Activated naive CD4-positive, alpha-beta T cell treated with Interleukin-2 at 50 U/mL for 16 hours (primary cell): ENCODE measurements at places on chromosomes 11 and 22.
A peak's percentile ranks its signal among the peaks of the same experiment; 100 is the strongest.

DNA sequence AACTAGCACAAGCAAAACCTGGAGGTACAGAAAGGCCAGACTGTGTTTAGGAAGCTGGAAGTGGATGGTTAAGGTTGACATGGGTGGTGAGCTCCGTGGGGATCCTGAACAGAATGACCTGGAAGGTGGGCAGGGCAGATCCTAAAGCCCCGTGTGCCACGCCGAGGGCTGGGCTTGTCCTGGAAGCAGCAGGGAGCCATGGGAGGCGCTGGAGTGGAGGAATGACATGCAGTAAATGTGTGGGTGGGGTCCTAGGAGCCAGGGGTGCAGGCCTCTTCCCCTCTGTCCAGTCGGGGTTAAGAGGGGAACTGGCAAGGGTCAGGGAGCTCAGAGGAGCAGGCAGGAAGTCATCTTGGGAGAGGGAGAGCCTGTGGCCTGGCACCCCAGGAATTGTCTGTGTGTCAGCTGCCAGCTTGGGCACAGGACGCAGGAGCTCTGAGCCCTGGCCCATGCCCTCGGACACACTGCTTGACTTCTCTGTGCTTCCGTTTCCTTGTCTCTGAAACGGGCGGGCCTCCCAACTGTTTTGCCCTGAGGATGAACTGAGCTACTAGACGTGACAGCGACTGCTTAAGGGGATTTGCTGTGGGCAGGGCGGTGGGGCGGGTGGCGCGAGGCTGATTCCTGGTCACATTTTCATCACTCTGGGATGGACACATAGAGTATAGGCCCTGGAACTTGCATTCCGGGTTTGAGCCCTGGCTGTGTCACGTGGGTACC is 75.7 kb downstream of the MPPED1 start:
- no peak for DNase-seq

GRCh38 chr11:70176940-70177689 is 26.0 kb upstream of the FADD start:
- DNase-seq = peak; percentile 56

- DNase-seq = no peak
These were observed 1329.0 kb downstream of the LRRC4C start for GRCh38 chr11:40130427-40130826.

GRCh38 chr11:83612891-83613766 is 327.0 kb upstream of the CCDC90B start:
- no peak for DNase-seq

- no peak for DNase-seq
These were observed 27.9 kb downstream of the TCP11L1 start for GRCh38 chr11:33067294-33067693.

GRCh38 chr11:95419915-95420314 is 188.9 kb upstream of the SESN3 start:
- no peak for DNase-seq

- DNase-seq = no peak
These were observed 19.2 kb downstream of the EMID1 start for GRCh38 chr22:29224859-29225410.

DNA sequence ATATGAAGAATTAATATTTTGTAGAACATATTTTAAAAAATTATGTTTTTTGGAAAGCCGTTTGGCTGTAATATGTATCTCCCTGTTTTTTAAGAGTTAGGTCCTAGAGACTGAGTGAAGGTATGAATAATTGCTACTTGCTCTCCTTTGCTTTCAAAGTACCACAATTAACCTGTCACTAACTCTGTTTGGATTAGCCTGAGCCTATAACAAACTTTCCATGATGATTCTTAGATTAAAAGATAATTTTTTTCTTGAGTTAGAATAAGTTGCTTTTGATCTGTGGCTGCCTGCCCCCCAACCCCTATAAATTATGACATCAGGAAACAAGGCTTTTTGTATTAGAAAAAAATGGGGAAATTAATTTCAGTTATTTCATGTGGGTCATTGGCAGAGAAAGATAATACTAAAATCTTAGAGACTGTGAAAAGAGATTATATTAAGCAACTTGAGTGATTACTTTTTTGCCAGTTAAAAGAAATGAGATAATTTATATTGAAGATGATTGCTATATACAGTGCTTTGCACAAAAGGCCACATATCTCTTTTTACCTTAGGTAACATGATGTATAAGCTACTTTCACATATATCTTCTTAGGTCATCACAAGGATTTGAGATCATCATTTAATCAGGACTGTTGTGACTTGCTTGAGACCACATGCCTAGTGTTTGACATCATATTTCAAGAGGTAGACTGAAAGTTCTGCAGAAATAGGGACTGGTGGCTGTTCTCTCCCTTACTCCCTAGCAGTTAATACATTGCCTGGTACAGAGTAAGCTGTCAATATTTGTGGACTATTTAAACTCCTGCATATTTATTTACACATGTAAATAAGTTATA is 9.6 kb downstream of the MTMR3 start:
- DNase-seq = no peak

GRCh38 chr22:22463855-22464540 is 44.5 kb downstream of the ZNF280B start:
- DNase-seq = peak; percentile 37

DNA sequence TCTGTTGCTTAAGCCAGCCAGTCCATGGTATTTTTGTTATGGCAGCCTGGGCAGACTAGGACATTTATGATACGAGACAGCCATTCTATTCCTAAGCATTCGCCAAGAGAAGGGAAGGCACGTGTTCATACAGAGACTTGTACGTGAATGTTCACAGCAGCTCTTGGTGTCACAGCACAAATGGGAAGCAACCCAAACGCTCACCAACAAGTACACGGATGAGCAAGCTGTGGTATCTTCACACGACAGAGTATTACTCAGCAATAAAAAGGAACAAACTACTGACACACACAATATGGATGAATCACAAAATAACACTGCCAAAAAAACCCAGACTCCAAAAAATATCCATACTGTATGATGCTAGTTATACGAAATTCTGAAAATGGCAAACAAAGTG is 85.1 kb downstream of the PHF21B start:
- no peak for DNase-seq

DNA sequence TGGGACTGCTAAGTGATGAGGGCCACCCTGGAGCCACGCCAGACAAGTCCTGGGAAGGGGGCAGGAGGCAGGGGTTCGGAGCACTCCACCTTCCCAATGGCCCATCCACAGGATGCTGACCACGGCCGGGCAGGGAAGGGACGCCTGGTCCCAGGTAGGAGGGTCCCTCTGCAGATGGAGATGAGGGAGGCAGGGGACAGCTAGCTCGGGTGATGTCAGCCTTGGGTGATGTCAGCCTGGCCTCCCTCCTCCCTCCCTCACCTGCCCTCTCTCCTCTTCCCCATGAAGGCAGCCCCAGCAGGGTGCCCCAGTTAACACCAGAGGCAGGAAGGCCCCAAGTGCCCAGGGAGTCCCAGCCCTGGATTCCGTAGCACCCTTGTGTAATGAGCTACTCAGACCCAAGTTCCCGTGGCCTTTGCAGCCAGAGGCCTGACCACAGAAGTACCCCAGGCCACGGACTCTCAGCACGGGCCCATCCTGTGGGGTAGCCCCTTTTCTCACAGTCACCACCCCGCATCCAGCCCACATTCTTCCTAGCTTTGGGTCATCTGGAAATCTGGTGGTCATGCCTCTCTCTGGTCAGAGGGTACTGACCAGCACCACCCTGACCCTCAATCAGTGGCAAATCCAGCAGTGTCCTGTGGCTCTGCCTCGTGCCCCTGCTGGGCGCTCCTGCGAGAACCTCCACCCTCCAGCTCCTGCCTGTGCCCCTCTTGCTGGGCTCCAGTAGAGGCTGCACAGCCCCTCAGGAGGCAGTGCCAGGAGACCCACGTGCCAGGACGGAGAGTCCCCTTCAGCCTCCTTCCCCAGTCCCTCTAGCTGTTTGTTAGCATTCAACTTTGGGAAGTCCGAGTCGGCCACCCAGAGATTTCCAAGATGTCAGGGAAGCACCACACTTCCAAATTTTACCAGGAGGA is 47.4 kb downstream of the SHANK2 start:
- DNase-seq = no peak

- no peak for DNase-seq
These were observed 3.6 kb upstream of the USP18 start for GRCh38 chr22:18146389-18146753.

GRCh38 chr11:789943-790342 is at the start of gene CEND1:
Gene CEND1, minus strand, starts transcription at chr11:790090. Its CDS starts 1,514 bp downstream, at chr11:788576.
- DNase-seq = peak; percentile 49

DNA sequence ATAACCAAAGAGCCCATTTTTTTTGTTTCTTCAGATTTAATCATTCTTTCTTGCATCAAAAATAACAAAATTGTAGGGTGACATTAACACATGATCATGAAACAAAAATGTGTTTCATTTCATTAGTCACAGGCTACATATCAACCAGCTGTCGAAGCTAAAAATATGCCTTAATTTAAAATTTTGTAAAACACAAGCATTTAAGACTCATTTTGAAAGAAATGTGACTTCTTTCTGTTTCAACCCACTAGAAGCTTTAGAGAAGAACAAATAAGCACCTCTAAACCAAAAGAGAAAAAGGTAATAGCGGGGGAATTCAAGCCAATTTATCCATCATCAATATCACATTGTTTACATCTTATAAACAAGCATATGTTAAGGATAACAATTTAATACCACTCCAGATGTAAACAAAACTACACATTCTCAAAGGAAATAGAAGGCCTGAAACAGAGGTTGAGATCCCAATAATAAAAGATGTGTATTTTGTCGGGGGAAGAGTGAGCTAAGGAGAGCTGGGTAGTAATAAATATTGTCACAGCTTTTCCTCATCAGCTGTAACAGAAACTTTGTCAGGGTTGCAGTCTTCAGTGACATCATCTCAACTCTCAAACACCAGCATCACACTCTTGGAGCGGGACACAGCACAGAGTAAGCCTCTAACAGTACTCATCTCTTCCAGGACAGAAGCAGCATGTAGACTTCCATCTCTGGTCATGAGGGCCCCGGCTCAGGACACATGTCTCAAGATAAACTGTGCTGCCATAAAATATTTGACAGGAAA is 42.0 kb downstream of the ALG9 start:
- DNase-seq = no peak

DNA sequence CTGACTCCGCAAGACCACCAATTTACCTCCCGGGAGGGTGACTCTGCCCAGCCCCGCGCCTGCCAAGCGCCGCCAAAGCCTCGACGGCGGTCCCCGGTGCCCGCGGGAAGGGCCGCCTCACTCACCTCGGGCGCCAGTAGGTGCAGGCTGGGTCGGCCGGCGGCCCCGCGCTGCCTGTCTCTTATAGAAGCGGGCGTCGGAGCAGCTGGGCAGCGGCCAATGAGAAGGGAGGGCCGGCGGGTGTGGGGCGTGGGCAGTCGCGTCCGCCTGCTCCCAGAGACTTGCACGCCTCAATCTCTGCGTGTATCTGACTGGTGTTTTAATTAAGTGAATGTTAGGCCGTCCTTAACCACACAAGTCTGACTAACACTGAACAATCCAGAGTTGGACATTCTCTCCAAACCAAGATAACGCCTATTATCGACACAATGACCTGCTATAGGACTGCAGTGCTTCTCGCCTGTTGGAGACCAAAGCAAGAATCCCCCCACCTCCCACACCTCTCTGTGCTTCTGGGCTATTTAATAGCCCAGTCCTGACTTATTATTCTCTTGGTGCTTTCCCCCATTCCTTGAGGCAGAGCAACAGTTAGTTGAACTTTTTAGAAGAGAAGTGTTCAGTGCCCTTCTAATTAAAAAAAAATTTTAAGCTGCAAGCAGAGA is at the start of gene TPH1:
TPH1 (minus strand) TSS at position 154 of the 662 bp plus-strand sequence. CDS start 5,507 bp downstream, outside the sequence.
- no peak for DNase-seq

GRCh38 chr22:40009951-40010671 is 15.4 kb downstream of the FAM83F start:
- DNase-seq = no peak

- no peak for DNase-seq
These were observed 57.6 kb downstream of the REXO2 start for GRCh38 chr11:114496915-114497314.

DNA sequence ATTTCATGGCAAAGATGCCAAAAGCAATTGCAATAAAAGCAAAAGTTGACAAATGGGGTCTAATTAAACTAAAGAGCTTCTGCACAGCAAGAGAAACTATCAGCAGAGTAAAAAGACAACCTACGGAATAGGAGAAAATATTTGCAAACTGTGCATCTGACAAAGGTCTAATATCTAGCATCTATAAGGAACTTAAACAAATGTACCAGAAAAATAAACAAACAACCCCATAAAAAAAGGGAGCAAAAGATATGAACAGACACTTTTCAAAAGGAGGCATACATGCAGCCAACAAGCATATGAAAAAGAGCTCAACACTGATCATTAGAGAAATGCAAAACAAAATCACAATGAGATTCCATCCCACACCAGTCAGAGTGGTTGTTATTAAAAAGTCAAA is 60.3 kb downstream of the AASDHPPT start:
- DNase-seq = no peak

- DNase-seq = no peak
These were observed 88.3 kb downstream of the OSBP2 start for GRCh38 chr22:30783021-30783420.

DNA sequence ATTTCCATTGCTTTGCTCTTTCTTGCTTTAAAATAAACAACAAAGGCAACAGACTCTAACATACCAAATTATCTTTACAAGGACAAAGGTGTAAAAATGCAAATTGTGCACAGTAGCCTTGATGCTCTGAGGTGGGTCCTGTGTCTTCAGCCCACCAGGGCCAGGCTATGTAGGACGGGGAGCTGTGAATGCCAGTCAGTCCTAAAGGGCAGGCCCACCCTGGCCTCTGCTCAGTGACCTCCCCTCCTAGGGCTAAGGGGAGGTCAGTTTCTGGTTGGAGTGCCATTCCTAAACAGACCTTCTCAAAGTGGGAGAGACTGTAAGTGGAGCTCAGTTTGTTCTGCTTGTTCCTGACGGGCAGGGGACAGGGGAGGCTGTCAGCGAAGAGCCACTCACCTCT is 78.0 kb upstream of the SUSD2 start:
- DNase-seq = no peak

DNA sequence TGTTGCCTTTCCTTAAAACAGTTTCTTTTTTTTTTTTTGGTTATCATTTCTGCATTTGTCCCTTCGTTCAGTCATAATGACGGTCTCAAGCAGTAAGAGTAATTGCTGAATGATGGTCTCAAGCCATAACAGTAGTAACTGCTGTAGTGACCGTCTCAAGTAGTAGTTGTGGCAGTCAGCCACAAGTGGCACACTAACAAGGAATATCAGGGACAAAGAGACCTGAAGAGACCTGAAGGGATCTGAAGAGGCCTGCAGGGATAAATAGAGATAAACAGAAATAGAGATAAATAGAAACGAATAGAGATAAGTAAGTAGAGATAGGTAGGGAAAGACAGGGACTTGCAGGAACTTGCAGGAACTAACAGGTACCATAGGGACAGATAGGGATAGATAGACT is 42.7 kb upstream of the MRGPRX1 start:
- no peak for DNase-seq
